OCI-LY7 (cell line): ENCODE measurements at places on chromosomes 16 and 17.

- no peak for DNase-seq
Observed at GRCh38 chr17:64196601-64197000, 66.5 kb downstream of the TEX2 start.

DNA sequence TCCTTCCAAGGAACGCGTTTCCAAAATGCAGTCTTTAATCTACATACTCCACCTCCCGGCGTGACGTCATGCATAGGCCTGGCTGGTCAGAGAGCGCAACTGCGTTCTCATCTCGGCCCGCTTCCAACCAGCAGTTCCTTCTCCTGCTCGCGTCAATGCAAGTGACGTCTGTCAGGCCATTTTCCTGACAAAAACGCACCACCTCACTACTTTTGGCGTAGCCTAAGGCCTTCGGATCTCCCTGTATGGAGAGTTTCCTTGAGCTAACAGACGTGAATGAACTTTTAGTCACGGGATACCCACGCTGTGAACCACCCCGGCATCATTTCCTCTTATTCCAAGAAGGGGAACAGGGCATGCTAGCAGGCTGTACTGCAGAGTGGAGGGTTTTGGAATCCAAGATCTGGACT is 25.0 kb downstream of the TEX14 start:
- no peak for DNase-seq

DNA sequence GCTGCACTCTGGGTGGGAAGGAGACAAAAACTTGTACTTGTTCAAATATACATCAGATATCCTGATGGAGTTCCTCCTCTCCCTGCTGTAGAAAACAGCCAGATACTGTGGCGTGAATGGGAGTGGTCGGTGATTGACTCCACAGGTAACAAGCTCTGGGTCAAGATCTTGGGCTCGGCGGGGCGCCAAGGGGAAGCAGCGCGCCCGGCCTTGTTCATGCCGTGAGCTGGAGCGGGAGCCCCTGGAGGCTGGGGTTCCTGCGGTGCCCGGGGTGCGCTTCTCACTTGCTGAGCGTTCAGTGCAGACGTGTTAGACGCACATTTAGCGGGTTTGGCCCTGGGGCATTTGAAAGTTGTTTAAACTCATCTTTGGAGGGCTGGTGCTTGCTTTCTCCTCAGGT is 44.4 kb downstream of the BANP start:
- DNase-seq: no peak

GRCh38 chr17:58388302-58389190 is 28.8 kb downstream of the RNF43 start:
- no peak for DNase-seq

DNA sequence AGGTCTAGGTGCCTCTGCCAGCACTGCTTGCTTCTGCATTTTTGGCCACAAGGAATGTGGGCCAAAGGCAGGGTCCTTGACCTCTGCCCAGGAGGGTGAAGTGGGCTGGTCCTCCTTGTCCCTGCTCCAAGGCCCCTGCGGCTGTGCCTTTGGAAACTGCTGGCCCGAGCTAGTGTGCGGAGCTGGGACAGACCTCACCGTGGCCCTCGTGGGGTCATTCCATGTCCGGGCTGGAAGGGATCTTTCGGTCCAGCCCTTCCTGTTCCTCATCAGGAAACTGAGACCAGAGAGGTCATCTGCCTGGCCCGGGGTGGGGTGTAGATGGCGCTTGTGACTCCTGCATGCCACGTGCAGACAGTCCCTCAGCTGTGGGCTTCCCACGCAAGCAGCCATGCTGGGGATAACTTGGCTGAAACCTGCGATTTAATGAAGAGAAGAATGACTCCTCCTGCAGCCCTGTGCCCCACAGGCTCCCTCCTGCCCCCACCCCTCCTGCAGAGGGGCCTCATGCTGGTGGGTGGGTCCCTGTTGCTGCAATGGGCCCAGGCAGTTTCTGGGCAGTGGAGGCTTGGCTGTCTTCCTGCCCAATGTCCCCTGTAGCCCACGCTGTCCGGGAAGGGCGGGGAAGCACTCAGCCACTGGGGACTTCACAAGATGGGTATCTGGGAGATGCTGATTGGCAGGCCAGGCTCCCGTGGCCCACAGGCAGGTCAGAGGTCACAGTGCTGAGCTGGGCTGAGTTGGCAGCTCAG is 245.2 kb downstream of the SEC14L1 start:
- no peak for DNase-seq

DNA sequence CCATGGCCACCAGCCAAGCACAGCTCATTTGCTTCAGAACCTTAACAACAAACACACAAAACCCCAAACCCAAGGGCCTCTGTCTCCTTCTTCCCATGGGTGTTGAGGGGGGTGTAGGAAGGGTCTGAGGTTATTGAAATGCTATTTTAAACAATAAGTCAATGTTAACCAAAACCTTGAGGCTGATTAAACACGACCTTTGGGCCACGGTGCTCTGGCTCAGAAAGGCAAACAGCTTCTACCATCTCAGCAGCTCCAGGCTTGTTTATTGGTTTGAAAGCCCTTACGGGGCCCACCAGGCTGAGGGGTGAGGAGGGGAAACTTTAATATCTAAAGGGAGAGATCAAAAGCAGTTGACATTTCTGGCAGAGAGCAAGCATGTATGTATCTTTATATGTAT is 185.7 kb upstream of the IRX6 start:
- no peak for DNase-seq

- no peak for DNase-seq
Observed at GRCh38 chr17:75777296-75777922, 7.2 kb upstream of the UNK start.

DNA sequence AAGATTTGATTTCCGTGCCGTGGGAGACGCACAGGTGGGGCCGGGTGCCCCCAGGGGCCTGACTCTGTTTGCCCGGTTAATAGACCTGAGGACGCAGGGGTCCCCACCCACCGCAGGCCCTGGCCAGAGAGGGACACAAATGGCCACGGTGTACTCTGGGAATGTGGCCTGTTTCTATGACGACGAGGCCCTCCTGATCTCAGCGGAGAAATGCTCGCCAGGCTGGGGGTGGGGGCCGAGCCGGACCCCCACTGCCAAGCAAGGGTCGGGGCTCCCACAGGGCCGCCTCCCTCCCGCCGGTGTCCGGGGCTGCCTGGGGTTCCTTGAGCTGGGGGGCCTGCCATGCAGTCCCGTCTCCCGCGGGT is 24.5 kb upstream of the C1QTNF8 start:
- DNase-seq: no peak

DNA sequence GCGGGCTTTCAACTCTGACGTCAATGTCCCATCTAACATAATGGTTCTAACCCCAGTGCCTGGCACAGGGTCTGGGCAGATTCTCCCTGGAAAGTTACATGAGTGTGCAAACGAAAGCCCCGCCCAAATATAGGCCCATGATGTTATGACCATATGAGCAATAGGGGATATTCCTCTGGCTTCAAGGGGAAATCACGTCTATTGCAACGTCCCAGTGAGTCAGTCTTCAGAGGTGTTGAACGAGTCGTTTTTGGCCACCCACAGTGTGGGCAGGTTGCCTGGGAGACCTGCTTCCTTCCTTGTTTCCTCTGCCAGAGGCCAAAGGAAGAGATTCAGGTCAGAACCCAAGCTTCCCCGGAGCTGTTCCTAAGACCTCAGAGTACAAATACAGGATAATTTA is 30.3 kb downstream of the PIK3R5 start:
- DNase-seq: no peak

DNA sequence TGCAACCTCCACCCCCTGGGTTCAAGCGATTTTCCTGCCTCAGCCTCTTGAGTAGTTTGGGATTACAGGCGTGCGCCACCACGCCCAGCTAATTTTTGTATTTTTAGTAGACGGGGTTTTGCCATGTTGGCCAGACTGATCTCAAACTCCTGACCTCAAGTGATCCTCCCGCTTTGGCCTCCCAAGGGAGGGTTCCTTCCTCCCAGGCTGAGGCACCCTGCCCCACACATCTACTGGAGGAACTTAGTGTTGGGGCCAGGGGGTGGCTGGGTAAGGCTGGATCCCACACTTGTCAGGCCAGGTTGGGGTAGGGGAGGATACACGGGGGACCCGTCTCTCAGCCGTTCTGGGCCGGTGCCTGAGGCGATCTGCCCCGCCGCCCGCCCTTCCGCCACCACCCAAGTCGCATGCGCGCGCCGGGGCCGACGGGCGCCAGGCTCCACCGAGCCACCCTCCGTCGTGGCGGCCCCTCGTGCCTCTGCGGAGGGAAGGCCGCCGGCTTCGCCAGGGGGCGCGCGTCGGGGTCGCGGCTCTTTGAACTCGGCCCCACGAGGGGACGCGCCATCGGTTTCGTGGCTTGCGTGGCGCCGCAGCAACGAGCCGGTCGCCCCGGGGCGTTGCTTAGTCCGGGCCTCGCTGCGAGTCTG is 15.9 kb downstream of the GRB7 start:
- DNase-seq: peak; percentile 78

DNA sequence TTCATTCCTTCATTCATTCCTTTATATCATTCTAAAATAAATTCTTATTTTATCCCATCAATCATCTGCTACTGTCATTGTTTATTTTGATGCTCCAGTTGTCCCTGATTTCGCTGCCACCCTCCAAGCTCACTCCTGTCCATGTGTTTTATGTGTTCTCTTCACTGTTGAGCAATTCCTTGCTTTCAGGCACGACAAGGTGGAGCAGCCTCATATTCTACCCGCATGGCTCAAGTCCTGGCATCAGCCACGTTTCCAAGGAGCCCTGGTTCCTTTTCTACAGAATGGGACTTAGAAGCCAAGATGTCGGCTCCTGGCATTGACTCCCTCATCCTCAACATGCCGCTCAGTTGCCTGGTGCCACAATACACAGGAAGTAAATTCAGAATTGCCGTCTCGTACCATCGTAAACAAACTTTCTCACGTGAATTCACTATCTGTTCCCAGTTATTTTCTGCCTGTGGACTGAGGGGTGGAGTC is 139.0 kb downstream of the RPTOR start:
- DNase-seq: no peak

GRCh38 chr17:10042589-10043244 is 137.6 kb upstream of the RCVRN start:
- no peak for DNase-seq

DNA sequence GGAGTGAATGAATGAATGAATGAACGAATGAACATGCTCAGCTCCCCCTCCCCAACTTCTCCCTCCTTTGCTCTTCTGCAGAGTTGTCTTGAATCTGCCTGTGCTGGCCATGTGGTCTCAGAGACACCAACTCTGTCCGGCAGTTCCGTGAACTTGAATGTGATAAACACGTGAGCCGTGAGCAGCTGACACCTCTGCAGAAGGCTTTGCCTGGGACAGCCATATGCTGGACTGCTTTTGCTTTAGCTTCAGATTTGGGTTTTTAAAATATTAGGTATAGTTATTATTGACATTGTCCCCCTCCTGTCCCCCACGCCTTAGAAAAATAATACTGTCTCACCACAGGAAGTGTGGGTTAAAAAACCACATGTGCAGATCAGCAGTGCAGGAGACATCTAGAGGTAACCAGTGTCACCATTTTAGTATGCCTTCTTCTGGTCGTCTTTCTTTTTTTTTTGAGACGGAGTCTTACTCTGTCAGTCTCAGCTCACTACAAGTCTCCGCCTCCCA is 83.8 kb downstream of the ABCC1 start:
- peak; percentile 34 for DNase-seq

DNA sequence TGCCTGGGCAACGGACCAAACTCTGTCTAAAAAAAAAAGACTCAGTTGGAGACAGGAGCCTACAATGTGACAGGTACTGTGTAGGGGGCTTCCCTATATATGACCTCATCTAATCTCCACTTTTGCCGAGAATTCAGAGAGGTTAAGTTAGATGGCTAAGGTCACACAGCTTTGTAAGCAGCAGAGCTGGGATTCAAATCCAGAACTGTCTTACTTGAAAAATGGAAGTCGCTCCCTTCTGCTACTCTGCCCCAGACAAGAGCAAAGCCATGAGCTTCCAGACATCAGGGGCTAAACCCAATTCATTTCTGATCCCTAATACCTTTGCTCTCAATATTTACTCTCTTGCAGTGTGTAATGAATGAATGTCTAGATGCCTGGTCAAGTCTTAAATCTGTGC is 41.5 kb upstream of the ABCC12 start:
- no peak for DNase-seq

DNA sequence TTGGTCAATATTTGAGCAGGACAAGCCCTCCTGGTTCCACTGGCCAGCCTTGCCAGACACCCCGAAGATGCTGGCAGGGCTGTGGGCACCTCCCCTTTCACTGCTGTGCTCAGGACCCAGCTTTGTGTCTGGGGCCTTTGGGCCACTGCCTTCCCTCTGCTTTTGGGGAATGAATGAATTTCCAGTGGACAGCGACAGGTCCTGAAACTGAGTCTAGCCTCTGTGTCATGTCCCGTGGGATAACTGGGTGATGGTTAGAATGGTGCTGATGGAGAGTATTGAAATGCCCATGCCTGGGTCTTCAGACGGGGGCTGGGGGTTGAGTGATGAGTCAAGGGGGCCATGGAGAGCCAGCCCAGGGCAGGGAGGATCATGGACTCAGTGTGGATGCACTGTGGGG is 135.8 kb downstream of the FOXL1 start:
- DNase-seq: no peak

- DNase-seq: peak; percentile 71
Observed at GRCh38 chr16:66650707-66651473, 45.7 kb downstream of the CMTM4 start.

GRCh38 chr17:1058423-1059130 is 61.6 kb downstream of the TIMM22 start:
- DNase-seq: peak; percentile 32

DNA sequence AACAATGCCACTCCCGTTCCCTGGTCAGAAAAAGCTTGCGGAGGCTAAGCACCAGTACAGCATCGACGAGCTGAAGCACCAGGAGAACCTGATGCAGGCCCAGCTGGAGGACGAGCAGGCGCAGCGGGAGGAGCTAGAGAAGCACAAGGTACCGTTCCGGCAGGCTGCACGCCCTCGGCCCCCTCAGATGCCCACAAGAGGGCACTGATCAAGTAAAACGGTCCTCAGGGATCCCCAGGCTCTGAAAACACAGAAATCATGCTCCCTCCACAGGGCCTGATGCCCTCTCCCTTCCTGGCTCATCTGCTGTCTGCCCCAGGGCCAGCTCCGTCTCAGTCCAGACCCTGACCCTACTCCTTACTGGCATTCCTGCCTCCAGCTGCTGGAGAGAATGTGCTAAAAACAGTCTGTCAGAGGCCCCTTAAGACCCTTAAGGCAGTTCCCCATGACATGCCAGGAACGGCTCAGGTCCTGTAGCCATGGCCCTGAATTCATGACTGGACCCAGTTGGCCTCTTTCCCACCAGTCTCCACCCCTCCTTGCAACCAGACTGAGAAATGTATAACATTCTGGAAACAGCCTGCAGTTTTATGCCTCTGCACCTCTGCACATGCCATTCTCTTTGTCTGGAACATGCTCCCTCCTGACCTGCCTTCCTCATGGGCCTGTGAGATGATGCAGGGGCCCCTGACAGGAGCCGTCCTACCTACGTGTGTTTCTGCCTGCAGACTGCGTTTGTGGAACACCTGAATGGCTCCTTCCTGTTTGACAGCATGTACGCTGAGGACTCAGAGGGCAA is 21.8 kb downstream of the DRC3 start:
- DNase-seq: peak; percentile 58

GRCh38 chr17:17300624-17301568 is 2.3 kb upstream of the NT5M start:
- DNase-seq: peak; percentile 74

- no peak for DNase-seq
Observed at GRCh38 chr17:82817947-82818346, 21.9 kb downstream of the ZNF750 start.
